Foreskin keratinocyte (primary cell): ENCODE measurements at places on chromosomes 1 and 21. TPM values are rescaled to one million over a fixed set of nuclear protein-coding genes. Genes with fewer than 3 reads are reported as not detected.

The DSCAM gene
- polyA plus RNA-seq, result 1.5 and 1.7 TPM in 2 replicates

The VHLL gene
- not detected in 2 replicates for polyA plus RNA-seq

The FABP3 gene
- 5.7 and 5.9 TPM in 2 replicates for polyA plus RNA-seq

The TMPRSS15 gene
- polyA plus RNA-seq, result not detected in 2 replicates

The IL24 gene
- 2.2 and 4.8 TPM in 2 replicates for polyA plus RNA-seq

The OPTC gene
- not detected in 2 replicates for polyA plus RNA-seq

The SV2A gene
- 2.1 and 3.8 TPM in 2 replicates for polyA plus RNA-seq

The TRAF5 gene
- polyA plus RNA-seq, result 1.3 and 1.4 TPM in 2 replicates

The SYF2 gene
- 32.6 and 33.7 TPM in 2 replicates for polyA plus RNA-seq

The MYOG gene
- polyA plus RNA-seq, result not detected in 2 replicates
